ENCODE measurements at places on chromosomes 12 and 14.

DNA sequence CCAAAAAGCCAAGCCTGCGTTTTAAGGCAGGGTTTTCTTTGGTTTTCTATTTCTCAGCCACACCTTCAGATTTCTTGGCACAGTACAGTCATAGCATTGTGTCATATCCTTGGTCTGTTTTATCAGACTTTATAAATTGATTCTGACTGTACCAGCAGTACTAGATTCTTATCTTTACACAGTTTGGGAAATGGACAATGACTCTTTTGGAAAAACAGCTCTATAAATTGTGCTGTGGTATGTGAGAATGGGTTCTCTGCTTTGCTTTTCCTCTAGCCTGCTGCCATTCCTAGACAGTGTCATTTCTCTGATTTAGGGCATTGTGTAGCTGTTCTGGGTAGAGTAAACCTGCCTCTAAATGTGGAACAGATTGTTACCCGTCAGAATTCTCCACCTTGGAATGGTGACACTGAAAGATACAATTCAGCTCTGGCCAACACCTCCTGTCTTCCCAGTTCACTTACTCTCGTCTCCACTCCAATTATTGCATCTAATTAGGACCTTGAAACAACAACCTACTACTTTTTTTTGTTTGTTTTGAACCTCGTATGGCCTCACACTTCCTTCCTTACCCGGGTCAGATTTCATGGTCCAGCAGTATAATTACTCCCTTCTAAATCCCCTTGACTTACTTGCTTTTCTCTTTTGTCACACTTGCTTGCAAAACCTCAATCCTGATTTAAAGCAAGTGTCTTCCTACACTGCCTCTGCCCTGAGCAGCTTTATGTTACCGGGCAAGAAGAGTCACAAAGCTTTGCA, 226.3 kb downstream of the ERC1 start:
- DNase-seq: no peak

GRCh38 chr14:63713058-63713457, 14.8 kb downstream of the SGPP1 start:
- no peak for DNase-seq

GRCh38 chr12:57545809-57546437, 1.1 kb downstream of the DCTN2 start:
- DNase-seq: no peak

GRCh38 chr14:56742391-56742878, 67.8 kb downstream of the OTX2 start:
- no peak for DNase-seq

DNA sequence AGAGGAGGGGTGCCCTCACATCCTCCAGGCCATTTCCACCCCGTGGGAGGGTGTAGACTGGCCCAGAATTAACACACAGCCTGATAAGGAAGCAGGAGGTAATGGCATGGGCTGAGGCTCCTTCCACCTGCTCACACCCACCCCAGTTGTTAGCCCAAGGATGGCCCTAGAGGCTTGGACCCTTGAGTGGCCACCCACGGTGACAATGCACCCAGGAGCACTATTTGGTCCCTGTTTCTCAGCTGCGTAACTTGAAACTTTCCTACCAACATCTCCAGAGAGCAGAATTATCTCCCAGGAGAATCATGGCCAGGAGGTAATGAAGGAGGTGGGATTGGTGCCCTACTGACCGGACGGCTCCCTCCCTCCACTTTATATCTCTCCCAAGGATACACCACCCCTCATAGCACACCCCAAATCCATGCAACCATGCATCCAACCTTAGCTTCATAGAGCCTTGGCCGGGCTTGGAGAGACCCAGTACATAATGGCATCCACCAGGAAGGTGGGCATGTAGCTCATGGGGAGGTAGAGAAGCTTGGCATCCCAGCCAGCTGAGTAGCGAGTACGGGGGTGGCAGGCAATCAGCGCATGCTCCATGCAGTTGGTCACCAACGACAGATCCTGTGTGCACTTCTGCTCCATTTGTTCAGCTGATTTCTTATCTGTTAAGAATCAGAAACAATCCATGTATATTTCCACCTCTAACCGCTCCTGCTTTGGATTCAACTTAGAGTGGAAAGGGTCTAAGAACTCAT, 5.6 kb downstream of the RDH16 start:
- no peak for DNase-seq

GRCh38 chr14:68964300-68965093, 14.6 kb downstream of the ACTN1 start:
- DNase-seq: no peak

GRCh38 chr14:90742252-90742651, 74.0 kb downstream of the TTC7B start:
- DNase-seq: no peak

DNA sequence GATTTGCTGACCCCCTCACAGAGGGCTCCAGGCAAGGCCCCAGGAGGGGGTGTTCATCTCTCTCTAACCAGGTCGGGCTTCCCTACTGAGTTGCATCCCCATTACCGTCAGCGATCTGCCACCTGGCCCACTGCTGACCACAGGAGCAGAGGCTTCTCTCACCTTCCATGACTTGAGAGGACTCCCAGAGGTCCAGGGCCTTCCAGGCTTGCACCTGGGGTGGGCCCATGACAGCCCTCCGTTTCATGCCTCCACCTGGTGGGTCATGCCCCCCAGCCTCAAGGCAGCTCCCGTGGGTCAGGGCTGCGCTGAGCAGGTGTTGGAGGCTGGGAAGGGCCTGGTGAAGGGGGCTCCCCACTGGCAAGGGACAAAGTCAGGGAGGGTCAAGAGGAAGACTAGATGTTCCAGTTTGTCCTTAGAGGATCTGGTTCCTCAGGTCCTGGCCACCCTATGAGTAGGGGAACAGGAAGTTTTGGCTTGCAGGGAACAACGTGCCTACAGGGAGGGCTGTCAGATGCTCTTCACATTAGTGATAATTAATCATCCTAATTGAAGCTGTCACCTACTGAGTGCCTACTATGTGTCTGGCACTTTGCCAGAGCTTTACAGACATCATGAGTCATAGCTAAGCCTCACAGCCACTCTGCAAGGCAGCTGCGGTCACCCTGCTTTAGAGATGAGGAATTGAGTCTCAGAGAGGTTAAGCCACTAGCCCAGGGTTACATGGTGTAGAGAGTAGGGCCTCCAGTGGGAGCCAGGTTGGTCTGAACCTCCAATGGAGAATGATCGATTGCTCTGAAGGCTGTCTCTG, 13.8 kb downstream of the NFKBIA start:
- DNase-seq: no peak

- no peak for DNase-seq
Observed at GRCh38 chr12:71439613-71440344, at the start of gene LGR5. Gene LGR5, plus strand, starts transcription at chr12:71439798. Its CDS starts 283 bp downstream, at chr12:71440081.

GRCh38 chr12:271161-271560, 8.5 kb upstream of the SLC6A13 start:
- no peak for DNase-seq

DNA sequence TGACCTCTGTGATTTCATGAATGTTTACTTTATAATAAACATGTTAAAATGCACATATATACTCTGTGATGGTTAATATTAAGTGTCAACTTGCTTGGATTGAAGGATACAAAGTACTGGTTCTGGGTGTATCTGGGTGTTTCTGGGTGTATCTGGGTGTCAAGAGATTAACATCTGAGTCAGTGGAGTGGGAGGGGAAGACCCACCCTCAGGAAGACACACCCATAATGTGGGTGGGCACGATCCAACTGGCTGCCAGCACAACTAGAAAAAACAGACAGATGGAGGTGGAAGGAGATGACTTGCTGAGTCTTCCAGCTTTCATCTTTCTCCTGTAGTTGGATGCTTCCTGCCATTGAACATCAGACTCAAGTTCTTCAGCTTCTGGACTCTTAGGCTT, 11.9 kb downstream of the NUP37 start:
- DNase-seq: no peak

GRCh38 chr12:16458521-16459078, 111.2 kb downstream of the MGST1 start:
- DNase-seq: no peak

DNA sequence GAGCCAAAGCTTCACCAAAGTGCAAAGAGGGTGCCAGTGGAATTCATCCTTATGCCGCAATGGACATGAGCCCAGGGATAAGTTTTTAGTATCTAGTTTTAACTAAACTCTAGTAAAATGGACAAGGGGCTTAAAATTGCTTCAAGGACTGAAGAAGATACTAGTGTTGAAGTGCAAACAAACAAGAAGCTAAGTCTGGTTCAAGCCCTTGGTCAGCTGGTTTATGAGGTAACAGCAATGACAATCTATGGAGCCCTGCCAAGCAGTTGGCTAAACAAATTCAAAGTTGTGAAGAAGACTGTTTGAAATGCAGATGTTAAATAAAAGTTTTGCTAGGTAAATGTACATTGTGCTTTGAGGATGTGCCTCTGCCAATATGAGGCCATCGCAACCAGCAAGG, 209.4 kb downstream of the KTN1 start:
- no peak for DNase-seq

DNA sequence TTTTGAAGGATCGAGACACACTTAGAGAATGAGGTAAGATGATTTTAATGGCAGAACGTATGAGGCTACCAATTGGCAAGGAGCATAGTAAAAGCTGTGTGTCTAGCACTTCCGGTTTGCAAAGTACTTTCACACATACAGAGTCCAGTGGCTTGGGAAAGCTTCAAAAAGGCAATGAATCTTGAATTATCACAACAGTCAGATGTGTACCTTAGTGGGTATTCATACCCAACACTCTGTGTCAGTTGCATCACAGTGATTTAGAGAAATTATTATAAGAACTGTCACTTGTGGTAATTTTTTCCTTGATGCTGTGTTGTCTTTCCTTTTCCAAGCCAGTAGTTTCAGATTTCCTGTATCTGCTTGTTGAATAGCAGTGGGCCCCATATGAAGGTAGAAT, 424.1 kb downstream of the PCNX1 start:
- no peak for DNase-seq

- DNase-seq: no peak
Observed at GRCh38 chr12:57460841-57461275, 1.3 kb downstream of the GLI1 start.

DNA sequence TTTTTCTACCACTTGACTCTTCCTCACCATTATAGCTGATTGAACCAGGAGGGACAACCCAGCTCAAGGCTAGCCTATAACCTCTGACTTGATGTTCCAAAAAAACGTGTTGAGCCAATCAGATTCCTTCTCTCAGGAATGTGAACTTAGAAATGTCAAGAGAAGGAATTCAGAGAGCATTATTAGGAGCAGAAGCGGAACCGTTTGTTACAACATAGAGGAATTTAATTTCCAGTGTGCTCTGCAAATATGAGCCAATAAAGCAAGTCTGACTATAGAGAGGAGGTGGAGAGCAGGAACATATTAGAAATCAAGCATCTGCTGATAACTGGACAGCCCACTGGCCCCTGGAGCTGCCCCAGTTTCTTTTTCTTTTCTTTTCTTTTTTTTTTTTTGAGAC, 15.3 kb upstream of the PELI2 start:
- no peak for DNase-seq

- DNase-seq: no peak
Observed at GRCh38 chr12:55068416-55069010, 48.7 kb downstream of the NEUROD4 start.

- no peak for DNase-seq
Observed at GRCh38 chr12:89187507-89187906, 164.8 kb downstream of the DUSP6 start.

GRCh38 chr14:60094306-60094897, 2.7 kb downstream of the PCNX4 start:
- DNase-seq: peak; percentile 72

DNA sequence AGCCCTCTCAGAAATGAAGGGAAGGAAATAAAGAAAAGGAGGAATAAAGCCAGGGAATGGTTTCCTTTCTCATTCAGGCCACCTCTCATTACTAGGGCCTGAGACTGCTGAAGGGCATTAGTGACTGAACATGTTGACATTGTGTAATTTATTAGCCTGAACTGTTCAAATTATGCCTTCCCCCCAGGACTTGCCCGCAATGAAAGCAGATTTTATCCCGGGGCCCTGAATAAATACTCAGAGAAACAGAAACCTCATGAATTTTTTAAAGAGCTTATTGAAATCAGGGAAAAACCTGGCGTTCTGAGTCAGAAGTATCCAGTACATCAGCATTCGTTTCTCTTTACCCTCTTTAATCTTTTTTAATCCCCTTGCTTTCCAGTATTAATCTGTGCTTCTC, 35.9 kb upstream of the WSCD2 start:
- no peak for DNase-seq

DNA sequence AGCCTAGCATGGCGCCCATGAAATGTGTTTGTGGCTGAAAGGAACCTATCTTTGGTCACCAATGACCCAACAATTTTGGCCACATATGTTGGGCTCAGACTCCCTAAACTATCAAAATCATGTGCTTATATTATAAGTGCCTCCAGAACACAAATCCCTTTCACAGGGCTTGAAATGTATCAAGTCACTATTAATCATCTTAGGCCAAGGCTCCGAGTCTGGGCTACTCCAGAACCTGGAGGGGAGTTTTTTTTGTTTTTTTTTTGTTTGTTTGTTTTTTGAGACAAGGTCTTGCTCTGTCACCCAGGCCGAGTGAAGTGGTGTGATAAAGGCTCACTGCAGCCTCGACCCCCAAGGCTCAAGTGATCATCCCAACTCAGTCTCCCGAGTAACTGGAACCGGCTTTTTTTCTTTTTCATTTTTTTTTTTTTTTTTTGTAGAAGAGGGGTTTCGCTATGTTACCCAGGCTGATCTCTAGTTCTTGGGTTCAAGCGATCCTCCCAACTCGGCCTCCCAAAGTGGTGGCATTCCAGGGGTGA, 989 bp upstream of the DRAM1 start:
- no peak for DNase-seq

DNA sequence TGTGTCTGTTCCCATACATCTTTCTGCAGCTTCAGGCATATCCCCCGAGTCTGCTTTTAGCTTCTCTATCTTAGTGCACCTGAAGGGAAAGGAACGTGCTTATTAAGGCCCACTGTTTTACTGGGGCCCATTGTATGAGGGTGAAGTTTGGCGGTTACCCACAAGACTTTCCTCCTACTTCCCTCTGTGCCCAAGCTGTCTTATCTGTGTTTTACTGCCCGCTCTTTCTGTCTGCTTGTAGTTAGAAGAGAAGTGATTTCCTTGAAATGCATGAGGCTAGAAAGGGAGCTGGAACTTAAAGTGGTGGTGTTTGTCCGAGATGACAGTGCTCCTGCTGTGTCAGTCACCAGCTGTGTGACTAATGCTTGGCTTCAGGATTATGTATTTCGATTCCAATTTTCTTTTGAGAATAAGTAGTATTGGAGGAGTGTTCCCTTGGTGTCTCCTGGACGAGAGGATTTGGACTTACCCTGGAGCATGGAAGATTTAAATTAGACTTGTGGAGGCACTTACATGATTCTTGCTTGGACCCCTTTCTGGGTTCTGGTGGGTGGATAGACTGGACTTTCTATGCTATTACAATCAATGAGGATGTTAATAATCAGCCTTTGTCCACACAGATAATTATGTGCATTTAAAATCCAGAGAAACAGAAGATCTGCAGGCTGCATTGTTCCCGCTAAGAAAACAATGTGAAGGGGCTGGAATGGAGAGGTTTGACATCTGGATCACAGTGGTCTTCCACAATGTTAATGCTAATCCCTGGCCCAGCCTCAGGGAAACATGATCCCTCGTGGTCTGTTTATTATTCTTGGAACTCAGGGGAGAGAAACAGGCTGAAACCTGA, 13.9 kb upstream of the KRT86 start:
- DNase-seq: no peak
